SK-N-SH (cell line): ENCODE measurements at places on chromosomes 7 and 10. TPM values are rescaled to one million over a fixed set of nuclear protein-coding genes. Genes with fewer than 3 reads are reported as not detected.

DNA sequence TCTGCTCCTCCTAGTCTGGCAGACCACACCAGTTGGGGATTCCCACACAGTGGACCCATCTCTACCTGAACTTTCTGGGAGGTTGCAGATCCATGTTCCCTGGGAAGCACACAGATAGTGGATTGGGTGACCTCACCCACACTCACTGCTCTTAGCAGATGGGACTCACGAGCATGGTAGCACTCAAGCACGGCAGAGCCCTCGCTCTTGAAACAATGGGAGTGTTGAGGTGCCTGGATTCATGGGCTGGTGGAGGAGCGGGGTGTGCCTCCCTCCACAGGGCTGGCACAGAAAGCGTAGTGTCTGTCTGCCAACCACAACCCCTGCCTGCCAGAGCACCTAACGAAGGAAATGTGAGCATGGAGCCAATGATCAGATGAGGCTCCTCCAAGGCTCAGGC is 568.0 kb downstream of the POM121L12 start:
- no peak for DNase-seq

Gene OR2A42
- not detected in 2 replicates for polyA plus RNA-seq

Gene STAG3
- 0.10 and 0.31 TPM in 2 replicates for polyA plus RNA-seq

Gene LLCFC1
- polyA plus RNA-seq, result not detected in 2 replicates

GRCh38 chr10:119421891-119422681 is 120.4 kb downstream of the RGS10 start:
- DNase-seq, result peak; percentile 91
